Immature natural killer cell (primary cell): ENCODE measurements at places on chromosomes 5 and 9. TPM values are rescaled to one million over a fixed set of nuclear protein-coding genes. Genes with fewer than 3 reads are reported as not detected.

Gene ROPN1L
- polyA plus RNA-seq, result 5.8 TPM

- no peak for DNase-seq
- no peaks in the 10 kb centered on the region for H3K27me3 ChIP-seq
Measured at GRCh38 chr9:115649991-115650472, 503.6 kb upstream of the PAPPA start.

GRCh38 chr9:112836394-112836793 lies 54.3 kb downstream of the SLC46A2 start:
- peaks cover 42% of the 10 kb centered on the region for H3K36me3 ChIP-seq
- DNase-seq, result no peak
- no peaks in the 10 kb centered on the region for H3K27me3 ChIP-seq
- no peak overlapping the region for H3K4me3 ChIP-seq

- peak; percentile 48 for DNase-seq
- H3K27ac ChIP-seq, result peak overlapping the region; percentile 82
- H3K27me3 ChIP-seq, result peaks cover 1% of the 10 kb centered on the region
- H3K4me3 ChIP-seq, result peak overlapping the region; percentile 30
- no peaks in the 10 kb centered on the region for H3K36me3 ChIP-seq
Measured at GRCh38 chr5:168612996-168613395, 33.8 kb upstream of the PANK3 start.

GRCh38 chr5:122056913-122057312 lies 21.1 kb downstream of the LOX start:
- no peaks in the 10 kb centered on the region for H3K27me3 ChIP-seq
- no peak for DNase-seq
- peaks cover 5% of the 10 kb centered on the region for H3K4me1 ChIP-seq
- H3K36me3 ChIP-seq, result peaks cover 18% of the 10 kb centered on the region
- no peak overlapping the region for H3K4me3 ChIP-seq
- no peak overlapping the region for H3K27ac ChIP-seq

GRCh38 chr9:33815781-33816180 lies 1.2 kb upstream of the UBE2R2 start:
- no peaks in the 10 kb centered on the region for H3K36me3 ChIP-seq
- DNase-seq, result no peak
- H3K27ac ChIP-seq, result peak overlapping the region; percentile 96

GRCh38 chr9:114216081-114216480 lies 60.7 kb downstream of the COL27A1 start:
- peaks cover 3% of the 10 kb centered on the region for H3K27me3 ChIP-seq
- DNase-seq, result no peak
- no peaks in the 10 kb centered on the region for H3K36me3 ChIP-seq
- no peak overlapping the region for H3K27ac ChIP-seq

GRCh38 chr9:33446240-33446945 lies 1.0 kb downstream of the AQP3 start:
- peak; percentile 49 for DNase-seq
- H3K36me3 ChIP-seq, result no peaks in the 10 kb centered on the region
- H3K27ac ChIP-seq, result peak overlapping the region; percentile 94
- peaks cover 4% of the 10 kb centered on the region for H3K27me3 ChIP-seq
- H3K4me3 ChIP-seq, result peak overlapping the region; percentile 89
- H3K4me1 ChIP-seq, result peaks cover 30% of the 10 kb centered on the region

- no peaks in the 10 kb centered on the region for H3K27me3 ChIP-seq
- H3K4me3 ChIP-seq, result peak overlapping the region; percentile 97
- peak overlapping the region; percentile 91 for H3K27ac ChIP-seq
- no peaks in the 10 kb centered on the region for H3K36me3 ChIP-seq
- peaks cover 30% of the 10 kb centered on the region for H3K4me1 ChIP-seq
- peak; percentile 28 for DNase-seq
Measured at GRCh38 chr9:4985386-4986266, 554 bp downstream of the JAK2 start.

Gene TRIM14
- 35.9 TPM for polyA plus RNA-seq

Gene PDLIM4
- not detected for polyA plus RNA-seq

GRCh38 chr5:152007653-152008335 lies 83.1 kb upstream of the GLRA1 start:
- DNase-seq, result no peak
- no peak overlapping the region for H3K4me3 ChIP-seq
- no peaks in the 10 kb centered on the region for H3K4me1 ChIP-seq
- H3K36me3 ChIP-seq, result no peaks in the 10 kb centered on the region
- H3K27ac ChIP-seq, result no peak overlapping the region
- H3K27me3 ChIP-seq, result peaks cover 3% of the 10 kb centered on the region
